ENCODE measurements at places on chromosomes 2 and 18.

GRCh38 chr2:173146590-173146989, 70.9 kb downstream of the MAP3K20 start:
- no peak for DNase-seq

DNA sequence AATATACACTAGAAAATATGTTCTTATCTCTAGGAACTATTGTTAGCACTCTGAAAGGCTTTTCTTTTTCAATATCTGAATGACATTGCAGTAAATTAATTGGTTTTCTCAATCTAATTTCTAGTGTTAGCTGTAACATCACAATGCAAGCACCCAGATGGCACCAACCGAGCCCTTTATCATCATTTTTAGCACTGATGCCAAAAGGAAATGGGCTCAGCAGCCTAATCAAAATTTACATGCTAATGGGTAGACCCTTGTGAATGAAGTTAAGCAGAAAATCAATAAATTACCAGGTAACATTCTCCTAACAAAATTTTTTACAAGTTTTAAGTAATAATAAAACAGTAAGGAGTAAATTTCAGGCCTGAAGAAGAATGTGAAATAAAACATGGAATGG, 53.5 kb upstream of the PGAP1 start:
- no peak for DNase-seq

- DNase-seq, result peak; percentile 57
Observed at GRCh38 chr2:186027922-186028321, 289.3 kb downstream of the FSIP2 start.

DNA sequence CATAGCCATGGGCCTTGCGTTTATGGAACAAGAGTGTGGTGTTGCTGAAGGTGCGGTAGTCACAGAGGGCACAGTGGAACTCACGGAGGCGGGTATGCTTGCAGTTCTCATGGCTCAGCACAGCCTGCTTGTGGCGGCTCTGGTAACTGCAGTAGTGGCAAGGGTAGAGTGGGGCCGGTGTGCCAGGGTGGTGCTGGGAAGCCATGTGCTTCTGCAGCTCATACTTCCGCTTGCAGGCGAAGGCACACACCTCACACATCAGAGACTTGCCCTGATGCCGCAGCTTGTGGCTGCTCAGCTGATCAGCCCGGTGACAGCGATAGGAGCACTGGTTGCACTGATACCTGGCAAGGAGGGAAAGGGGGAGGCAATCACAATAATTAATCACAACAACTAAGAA, 14.7 kb downstream of the ZNF142 start:
- no peak for DNase-seq

- peak; percentile 15 for DNase-seq
Observed at GRCh38 chr2:62801814-62802523, 96.5 kb downstream of the EHBP1 start.

- no peak for DNase-seq
Observed at GRCh38 chr2:77813599-77813998, 291.4 kb upstream of the LRRTM4 start.

DNA sequence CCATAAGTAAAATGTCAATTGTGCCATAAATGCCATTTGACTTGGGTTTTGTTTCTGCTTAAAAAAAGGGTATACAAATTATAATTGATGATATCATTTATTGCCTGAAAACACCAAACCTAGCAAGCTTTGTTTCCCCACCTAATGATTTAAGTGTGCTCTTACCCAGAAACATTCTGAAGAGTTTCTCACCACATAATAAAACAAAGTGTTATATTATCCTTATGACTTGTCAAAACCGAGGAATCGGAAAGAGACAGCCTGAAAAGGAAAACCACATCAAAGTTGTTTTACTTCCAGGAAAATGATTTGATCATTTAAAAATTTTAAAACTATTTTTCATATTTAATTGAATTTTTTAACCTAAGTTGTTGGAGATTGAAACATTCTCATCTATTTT, 170.5 kb upstream of the SLC39A10 start:
- DNase-seq, result no peak

Data from RPMI8226 (cell line).